ENCODE measurements at places on chromosomes 4 and X. TPM values are rescaled to one million over a fixed set of nuclear protein-coding genes. Genes with fewer than 3 reads are reported as not detected.
A peak's percentile ranks its signal among the peaks of the same experiment; 100 is the strongest.

Gene GUCY1A1
- 0.20 TPM for total RNA-seq

Gene RBMXL3
- not detected for total RNA-seq

Gene PPP4R3C
- total RNA-seq, result not detected

Gene FGFBP2
- total RNA-seq, result 0.24 TPM

Gene HSFX3
- not detected for total RNA-seq

Gene ERVMER34-1
- 14.6 TPM for total RNA-seq

- H3K4me1 ChIP-seq, result peaks cover 11% of the 10 kb centered on the region
- no peaks in the 10 kb centered on the region for H3K27me3 ChIP-seq
- no peaks in the 10 kb centered on the region for H3K36me3 ChIP-seq
- no peak overlapping the region for H3K27ac ChIP-seq
These were observed 682.2 kb upstream of the AMOT start for GRCh38 chrX:113522814-113523213.

DNA sequence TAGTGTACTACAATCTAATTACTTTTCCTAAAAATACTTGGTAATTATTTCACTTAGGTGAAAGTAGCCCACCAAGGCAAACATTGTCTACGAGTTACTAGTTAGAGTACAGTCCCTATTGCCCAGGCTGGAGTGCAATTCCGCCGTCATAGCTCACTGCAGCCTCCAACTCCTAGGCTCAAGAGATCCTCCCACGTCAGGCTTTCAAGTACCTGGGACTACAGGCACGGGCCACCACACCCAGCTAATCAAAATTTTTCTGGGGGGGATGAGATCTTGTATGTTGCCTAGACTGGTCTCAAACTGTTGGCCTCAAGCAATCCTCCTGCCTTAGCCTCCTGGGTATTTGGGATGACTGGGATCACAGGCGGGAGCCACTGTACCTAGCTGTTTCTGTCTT is 21.9 kb downstream of the FAM193A start:
- DNase-seq, result no peak
- H3K36me3 ChIP-seq, result no peaks in the 10 kb centered on the region
- H3K27me3 ChIP-seq, result no peaks in the 10 kb centered on the region
- H3K4me3 ChIP-seq, result no peak overlapping the region
- H3K27ac ChIP-seq, result no peak overlapping the region
- H3K4me1 ChIP-seq, result peaks cover 28% of the 10 kb centered on the region

DNA sequence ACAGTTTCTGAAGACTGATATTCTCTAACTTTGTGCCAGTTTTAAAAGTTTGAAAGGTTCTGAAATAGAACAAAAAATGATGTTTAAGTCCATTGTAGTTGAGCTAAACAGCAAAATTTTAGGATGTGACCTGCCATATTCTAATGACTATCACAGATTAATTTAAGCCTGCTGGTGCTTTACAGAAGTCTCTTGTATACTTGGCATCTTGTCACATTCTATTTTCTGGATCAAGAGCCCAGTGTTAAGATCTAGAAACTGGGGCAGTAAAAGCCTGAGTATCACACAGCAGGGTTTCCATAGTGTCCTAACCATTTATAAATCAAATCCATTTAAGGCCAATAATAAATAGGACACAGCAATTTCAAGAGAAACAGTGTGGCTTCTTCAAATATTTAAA is 12.4 kb downstream of the FSTL5 start:
- no peaks in the 10 kb centered on the region for H3K27me3 ChIP-seq
- DNase-seq, result no peak
- 0 out of 2 replicates have a peak, but pooled peaks cover 2% of the 10 kb centered on the region for H3K4me1 ChIP-seq
- no peak overlapping the region for H3K4me3 ChIP-seq
- no peak overlapping the region for H3K27ac ChIP-seq

DNA sequence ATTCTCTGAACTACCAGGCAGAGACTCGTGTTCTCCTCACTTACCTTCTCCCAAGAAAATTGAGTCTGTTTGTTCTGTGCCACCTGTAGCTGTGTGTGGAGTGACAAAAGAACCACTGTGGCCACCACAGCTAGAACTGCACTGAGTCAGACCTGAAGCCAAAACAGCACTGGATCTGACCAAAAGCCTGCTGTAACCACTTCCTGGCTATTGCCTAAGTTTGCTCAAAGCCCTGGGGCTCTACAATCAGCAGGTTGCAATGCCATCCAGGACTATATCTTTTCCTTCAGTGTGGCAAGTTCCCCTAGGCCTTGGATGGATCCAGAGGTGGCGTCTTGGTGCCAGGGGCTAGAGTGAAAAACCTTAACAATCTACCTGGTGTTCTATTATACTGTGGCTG is 449.1 kb downstream of the FAM133A start:
- no peak overlapping the region for H3K4me3 ChIP-seq
- no peaks in the 10 kb centered on the region for H3K36me3 ChIP-seq
- H3K27me3 ChIP-seq, result no peaks in the 10 kb centered on the region
- no peaks in the 10 kb centered on the region for H3K4me1 ChIP-seq
- no peak for DNase-seq

DNA sequence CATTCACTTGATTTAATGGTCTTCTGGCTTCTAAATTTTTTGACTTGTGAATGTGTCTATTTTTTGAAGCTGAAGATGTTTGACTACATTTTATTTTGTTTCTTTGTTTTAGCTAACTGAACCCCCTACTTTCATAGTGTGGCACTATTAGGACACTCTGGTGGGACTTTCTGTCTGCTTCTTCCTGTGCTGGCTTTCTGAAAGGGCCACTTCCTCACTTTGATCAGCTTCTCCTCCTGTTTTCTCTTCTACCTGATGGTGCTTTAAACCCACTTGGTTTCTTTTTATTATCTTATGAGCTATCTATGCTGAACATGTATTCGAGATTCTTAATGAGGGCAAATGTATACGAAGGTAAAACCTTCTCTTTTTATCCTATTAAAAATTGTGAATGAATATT is 186.1 kb upstream of the CASK start:
- H3K36me3 ChIP-seq, result peaks cover 13% of the 10 kb centered on the region
- H3K4me3 ChIP-seq, result no peak overlapping the region
- H3K27me3 ChIP-seq, result no peaks in the 10 kb centered on the region
- no peak for DNase-seq
- H3K27ac ChIP-seq, result no peak overlapping the region

GRCh38 chr4:110680265-110680664 is 57.4 kb upstream of the PITX2 start:
- H3K36me3 ChIP-seq, result no peaks in the 10 kb centered on the region
- H3K4me1 ChIP-seq, result peaks cover 28% of the 10 kb centered on the region
- H3K27me3 ChIP-seq, result no peaks in the 10 kb centered on the region
- DNase-seq, result no peak

DNA sequence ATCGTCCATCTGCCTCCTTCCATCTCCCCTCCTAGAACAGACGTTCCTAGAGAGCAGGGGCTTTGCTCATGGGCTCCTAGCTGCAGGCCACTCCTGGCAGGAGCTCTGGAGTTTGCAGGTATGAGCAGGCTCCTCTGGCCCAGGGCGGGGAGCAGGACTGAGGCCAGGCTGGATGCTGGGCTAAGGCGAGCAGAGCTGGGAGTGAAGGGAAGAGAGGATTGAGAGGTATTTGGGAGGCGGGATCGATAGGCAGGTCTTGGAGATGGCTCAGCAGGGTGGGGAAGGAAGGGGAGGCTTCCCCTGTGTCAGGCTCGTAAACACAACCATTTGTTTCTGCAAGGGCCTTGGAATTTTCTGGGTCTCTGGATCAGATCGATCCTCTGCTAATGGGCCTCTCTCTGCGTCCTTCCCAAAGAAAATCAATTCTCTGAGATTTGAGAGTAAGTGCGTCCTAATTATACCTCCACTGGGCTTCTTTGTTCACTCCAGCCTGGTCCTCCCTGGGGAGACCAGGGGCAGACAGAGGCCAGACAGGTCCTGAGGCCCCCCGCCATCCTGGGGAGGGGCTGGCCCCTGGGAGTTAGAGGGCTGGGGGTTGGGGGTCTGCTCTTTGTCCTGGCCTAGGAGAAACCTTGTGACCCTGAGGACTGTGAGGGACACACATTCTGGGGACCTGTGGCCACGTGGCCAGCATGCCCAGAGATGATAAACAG is 94.8 kb upstream of the PSAPL1 start:
- no peaks in the 10 kb centered on the region for H3K27me3 ChIP-seq
- peaks cover 50% of the 10 kb centered on the region for H3K4me1 ChIP-seq
- H3K4me3 ChIP-seq, result no peak overlapping the region
- peak overlapping the region; percentile 78 for H3K27ac ChIP-seq

DNA sequence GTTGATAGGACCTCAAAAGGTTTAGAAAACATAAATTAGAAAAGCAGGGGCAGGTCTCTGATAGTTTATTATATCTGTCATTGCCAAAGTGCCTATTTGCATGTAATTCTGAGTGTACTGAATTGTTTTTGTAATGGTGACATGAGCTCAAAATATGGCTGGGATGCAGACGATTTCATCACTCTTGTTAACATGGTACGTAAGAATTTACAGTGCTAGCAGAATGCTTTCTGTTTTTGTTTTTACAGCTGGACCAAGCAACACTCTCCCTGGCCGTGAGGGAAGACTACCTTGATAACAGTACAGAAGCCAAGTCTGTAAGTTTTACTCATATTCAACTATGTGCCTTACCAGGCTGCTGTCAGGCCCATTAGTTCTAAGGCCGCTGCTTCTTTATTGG is 58.1 kb downstream of the PHEX start:
- H3K27ac ChIP-seq, result no peak overlapping the region
- no peak for DNase-seq
- H3K36me3 ChIP-seq, result no peaks in the 10 kb centered on the region
- no peak overlapping the region for H3K4me3 ChIP-seq
- peaks cover 9% of the 10 kb centered on the region for H3K4me1 ChIP-seq

- no peaks in the 10 kb centered on the region for H3K27me3 ChIP-seq
- peaks cover 30% of the 10 kb centered on the region for H3K4me1 ChIP-seq
- no peak overlapping the region for H3K27ac ChIP-seq
- no peak overlapping the region for H3K4me3 ChIP-seq
These were observed 43.2 kb downstream of the HHIP start for GRCh38 chr4:144689125-144689524.

- H3K4me1 ChIP-seq, result peaks cover 9% of the 10 kb centered on the region
- no peaks in the 10 kb centered on the region for H3K27me3 ChIP-seq
- H3K27ac ChIP-seq, result no peak overlapping the region
- H3K4me3 ChIP-seq, result no peak overlapping the region
These were observed 27.4 kb downstream of the PHKA2 start for GRCh38 chrX:18956303-18957032.

GRCh38 chr4:68465058-68465457 is 17.8 kb downstream of the TMPRSS11E start:
- no peak overlapping the region for H3K4me3 ChIP-seq
- H3K27me3 ChIP-seq, result no peaks in the 10 kb centered on the region
- DNase-seq, result no peak
- H3K4me1 ChIP-seq, result peaks cover 36% of the 10 kb centered on the region
- H3K27ac ChIP-seq, result no peak overlapping the region

- no peaks in the 10 kb centered on the region for H3K27me3 ChIP-seq
- no peak overlapping the region for H3K27ac ChIP-seq
- H3K36me3 ChIP-seq, result no peaks in the 10 kb centered on the region
- DNase-seq, result no peak
These were observed 105.5 kb upstream of the LCORL start for GRCh38 chr4:18127030-18127429.

DNA sequence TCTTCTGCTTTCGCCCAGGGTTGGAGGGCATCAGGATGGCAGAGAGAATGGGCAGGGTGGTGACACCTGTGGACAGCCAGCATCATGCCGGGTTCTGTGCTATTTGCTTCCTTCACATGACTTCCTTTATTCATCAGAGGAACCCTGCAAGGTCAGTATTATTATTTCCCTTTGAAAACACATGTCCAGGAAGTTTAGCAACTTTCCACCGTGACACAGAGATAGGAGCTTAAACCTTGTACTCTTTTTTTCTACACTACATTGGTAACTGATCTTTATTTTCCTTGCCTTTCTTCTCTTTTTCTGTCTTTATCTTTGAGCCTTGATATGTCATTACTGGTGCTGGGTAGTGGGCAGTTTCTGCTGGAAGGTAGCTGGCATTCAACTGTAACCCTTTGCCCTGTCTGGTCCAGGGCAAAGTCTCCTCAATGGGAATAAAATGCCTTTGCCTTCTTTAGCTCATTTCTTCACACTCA is 5.0 kb upstream of the MGST2 start:
- H3K27ac ChIP-seq, result no peak overlapping the region
- H3K36me3 ChIP-seq, result no peaks in the 10 kb centered on the region
- DNase-seq, result no peak
- peaks cover 24% of the 10 kb centered on the region for H3K4me1 ChIP-seq
- H3K27me3 ChIP-seq, result peaks cover 5% of the 10 kb centered on the region

- no peak overlapping the region for H3K4me3 ChIP-seq
- H3K27ac ChIP-seq, result no peak overlapping the region
- H3K27me3 ChIP-seq, result no peaks in the 10 kb centered on the region
- H3K36me3 ChIP-seq, result no peaks in the 10 kb centered on the region
- H3K4me1 ChIP-seq, result peaks cover 7% of the 10 kb centered on the region
These were observed 19.6 kb upstream of the SASH3 start for GRCh38 chrX:129760155-129760554.

- no peak overlapping the region for H3K4me3 ChIP-seq
- peaks cover 16% of the 10 kb centered on the region for H3K4me1 ChIP-seq
- no peak for DNase-seq
- H3K36me3 ChIP-seq, result no peaks in the 10 kb centered on the region
These were observed 17.9 kb downstream of the PDHA2 start for GRCh38 chr4:95857761-95858160.

GRCh38 chrX:283115-283845 is 2.1 kb downstream of the PLCXD1 start:
- peaks cover 31% of the 10 kb centered on the region for H3K4me1 ChIP-seq
- DNase-seq, result peak; percentile 94
- peaks cover 48% of the 10 kb centered on the region for H3K36me3 ChIP-seq
- H3K27ac ChIP-seq, result peak overlapping the region; percentile 99

DNA sequence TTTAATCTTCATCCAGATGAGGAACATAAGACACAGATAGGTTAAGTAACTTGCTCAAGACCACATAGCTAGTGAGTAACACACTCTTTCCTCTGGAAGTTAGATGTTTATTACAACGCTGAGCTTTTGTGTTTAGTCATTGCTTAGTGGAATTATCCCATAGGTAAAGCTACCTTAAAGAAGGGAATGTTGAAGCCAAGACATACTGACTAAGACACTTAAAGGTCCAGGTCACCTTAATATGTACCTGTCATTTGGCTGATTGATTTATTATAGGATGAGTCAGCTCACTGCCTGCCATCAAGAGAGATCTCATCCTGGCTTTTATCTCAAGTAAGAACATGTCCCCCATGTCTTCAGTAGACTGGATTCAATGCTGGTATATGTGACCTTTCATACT is 53.4 kb downstream of the KDR start:
- H3K27ac ChIP-seq, result no peak overlapping the region
- H3K4me1 ChIP-seq, result peaks cover 31% of the 10 kb centered on the region
- no peaks in the 10 kb centered on the region for H3K27me3 ChIP-seq
- DNase-seq, result no peak
- H3K4me3 ChIP-seq, result no peak overlapping the region
- H3K36me3 ChIP-seq, result peaks cover 2% of the 10 kb centered on the region

GRCh38 chr4:6718932-6719610 is 3.1 kb downstream of the BLOC1S4 start:
- H3K27ac ChIP-seq, result no peak overlapping the region
- H3K4me3 ChIP-seq, result peak overlapping the region; percentile 19
- no peak for DNase-seq
- H3K4me1 ChIP-seq, result peaks cover 8% of the 10 kb centered on the region

DNA sequence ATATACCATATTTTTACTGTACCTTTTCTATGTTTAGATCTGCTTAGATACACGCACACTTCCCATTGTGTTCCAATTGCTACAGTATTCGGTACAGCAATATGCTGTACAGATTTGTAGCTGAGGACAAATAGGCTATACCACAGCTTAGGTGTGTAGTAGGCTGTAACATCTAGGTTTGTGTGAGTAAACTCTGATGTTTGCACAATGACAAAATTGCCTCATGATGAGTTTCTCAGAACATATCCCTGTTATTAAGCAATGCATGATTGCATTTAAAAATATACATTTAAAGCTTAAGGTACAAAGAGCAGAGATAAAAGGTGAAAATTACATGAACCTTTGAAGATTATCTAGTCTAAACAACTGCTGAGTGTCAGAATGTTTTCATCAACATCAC is 181.7 kb downstream of the ADGRA3 start:
- no peaks in the 10 kb centered on the region for H3K27me3 ChIP-seq
- no peak overlapping the region for H3K4me3 ChIP-seq
- DNase-seq, result no peak
- H3K4me1 ChIP-seq, result no peaks in the 10 kb centered on the region
- H3K27ac ChIP-seq, result no peak overlapping the region
- H3K36me3 ChIP-seq, result peaks cover 8% of the 10 kb centered on the region

Data from WTC11 (cell line).